OCI-M1 (cell line): ENCODE measurements at places on chromosomes 13 and 19.

GRCh38 chr13:26372747-26373146, 118.8 kb downstream of the CDK8 start:
- no peak for DNase-seq

DNA sequence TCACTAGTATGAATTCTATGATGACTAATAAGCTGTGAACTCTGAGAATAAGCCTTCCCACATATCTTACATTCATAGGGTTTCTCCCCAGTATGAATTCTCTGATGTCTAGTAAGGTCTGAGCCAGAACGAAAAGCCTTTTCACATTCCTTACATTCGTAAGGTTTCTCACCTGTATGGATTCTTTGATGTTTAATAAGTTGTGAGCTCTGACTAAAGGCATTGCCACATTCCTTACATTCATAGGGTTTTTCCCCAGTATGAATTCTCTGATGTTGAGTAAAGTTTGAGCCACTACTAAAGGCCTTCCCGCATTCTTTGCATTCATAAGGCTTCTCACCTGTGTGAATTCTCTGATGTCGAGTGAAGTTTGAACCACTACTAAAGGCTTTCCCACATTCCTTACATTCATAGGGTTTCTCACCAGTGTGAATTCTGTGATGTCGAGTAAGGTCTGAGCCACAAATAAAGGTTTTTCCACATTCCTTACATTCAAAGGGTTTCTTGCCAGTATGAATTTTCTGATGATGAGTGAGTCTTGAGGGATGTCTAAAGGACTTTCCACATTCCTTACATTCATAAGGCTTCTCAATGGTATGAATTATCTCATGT, 30.7 kb upstream of the ZFP82 start:
- no peak for DNase-seq

DNA sequence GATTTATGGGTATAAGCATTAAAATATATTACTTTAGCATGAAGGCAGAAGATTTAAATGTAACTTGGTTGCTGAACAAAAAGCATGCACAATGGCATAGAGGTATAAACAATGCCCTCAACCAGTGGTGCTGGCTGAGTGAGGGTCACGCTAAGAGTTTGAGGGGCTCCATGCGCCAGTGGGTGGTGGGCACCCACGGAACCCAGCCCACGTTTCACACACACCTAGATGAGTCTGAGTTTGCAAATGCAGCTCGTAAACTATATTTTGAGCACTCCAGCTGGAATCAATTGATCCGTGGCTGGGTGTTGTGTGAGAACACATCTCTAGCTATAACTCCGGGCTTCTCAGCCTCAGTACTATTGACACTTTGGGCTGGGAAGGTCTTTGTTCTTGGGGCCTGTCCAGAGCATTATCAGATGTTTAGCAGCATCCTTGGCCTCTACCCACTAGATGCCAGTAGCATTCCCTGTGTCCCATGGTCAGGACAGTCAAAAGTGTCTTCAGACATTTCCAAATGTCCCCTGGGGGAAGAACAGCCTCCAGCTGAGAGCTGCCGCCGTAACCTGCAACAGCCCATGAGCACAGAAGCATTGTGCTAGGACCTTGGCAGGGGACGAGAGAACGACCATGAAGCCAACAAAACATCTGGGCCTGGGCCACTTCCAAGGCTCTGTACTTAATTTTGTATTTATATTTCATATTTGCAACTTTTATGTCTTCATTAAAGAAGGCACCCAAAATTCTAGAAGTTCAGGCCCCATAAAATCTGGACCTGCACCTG, 108.1 kb upstream of the SOX1 start:
- DNase-seq: no peak

GRCh38 chr19:41226053-41226873, 7.2 kb downstream of the AXL start:
- no peak for DNase-seq

DNA sequence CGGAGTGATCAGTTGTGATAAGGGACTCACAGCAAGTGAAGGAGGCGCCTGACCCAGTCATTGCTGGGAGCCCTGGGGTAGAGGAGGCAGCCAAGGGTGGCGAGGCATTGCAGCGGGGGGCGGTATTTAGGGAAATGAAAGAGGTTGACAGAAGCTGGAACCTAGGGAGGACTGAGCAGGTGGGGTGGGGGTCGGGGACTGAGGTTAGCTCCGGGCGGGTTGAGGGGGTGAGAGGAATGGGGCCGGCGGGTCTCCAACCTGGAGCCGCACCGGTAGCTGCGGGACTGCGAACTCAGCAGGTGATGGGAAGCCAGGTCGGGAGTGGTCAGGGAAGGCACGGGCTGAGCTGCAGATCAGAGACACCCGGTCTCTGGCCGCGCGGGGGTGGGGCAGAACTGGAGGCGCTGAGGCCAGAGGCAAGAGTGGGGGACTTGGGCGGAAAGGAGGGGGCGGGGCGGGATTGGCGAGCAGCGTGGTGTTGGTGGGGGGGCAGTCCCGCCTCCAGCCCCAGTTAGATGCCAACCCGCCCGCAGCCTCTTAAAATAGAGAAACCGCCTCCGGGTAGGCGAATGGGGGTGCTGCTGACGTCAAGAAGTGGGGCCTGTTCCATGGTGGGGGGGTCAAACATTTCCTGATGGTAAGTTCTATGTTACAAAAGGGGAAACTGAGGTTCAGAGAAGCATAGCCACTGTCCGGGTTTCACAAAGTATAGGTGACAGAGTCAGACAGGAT, 1.5 kb downstream of the MAST3 start:
- peak; percentile 22 for DNase-seq

- no peak for DNase-seq
Measured at GRCh38 chr13:76472916-76473315, 413.3 kb downstream of the KCTD12 start.

DNA sequence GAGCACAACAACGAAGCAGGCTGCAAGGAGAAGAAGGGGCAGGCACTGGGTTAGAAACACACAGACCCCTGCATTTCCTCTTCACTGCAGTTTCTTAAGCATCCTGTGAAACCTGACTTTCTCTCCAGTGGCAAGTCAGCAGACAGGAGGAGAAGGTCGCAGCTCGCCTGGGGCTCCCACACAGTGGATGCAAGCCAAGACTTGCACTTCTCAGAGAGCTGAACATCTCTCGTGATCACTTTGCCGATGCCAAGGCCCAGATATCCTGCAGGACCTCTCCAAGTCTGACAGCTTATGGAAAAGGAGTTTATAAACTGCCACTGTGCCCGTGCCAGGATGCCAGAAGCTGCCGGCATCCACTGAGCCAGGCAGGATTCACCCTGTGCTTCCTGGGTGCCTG, 18.4 kb downstream of the TMEM272 start:
- DNase-seq: no peak

- no peak for DNase-seq
Measured at GRCh38 chr19:40441719-40442253, 2.3 kb downstream of the SERTAD3 start.

DNA sequence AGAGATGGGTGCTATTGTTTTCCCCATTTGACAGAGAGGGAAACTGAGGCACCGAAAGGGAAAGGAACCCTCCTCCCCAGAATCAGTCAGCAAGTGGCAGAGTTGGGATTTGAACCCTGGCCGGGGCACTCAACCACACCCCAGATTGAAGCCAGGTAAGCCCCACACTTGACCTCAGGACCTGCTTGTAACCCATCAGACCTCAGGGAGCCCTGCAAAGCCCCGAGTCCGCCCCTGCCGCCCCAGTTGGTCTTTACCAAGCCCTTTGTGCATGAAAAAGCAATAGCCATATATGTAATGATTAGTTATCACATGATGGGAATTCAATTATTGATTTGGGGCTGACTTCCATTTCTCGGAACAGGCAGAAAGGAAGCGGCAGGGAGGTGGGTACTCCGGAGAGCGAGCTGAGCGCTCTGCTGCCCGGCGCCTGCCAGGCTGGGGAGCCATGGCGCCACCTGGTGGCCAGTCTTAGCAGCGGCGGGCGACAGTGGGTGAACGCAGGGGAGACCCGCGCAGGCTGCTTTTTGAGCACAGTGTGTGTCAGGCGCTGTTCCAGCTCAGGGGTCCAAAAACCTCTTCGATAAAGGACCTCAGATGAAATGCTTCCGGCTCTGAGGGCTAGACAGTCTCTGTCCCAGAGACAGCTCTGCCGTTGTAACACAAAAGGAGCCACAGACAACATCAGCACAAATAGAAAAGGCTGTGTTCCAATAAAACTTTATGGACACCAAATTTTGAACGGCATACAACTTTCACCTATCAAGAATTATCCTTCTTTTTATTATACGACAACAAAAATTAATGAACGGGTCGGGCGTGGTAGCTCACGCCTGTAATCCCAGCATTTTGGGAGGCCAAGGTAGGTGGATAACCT, 82.9 kb upstream of the CACNA1A start:
- DNase-seq: peak; percentile 99

DNA sequence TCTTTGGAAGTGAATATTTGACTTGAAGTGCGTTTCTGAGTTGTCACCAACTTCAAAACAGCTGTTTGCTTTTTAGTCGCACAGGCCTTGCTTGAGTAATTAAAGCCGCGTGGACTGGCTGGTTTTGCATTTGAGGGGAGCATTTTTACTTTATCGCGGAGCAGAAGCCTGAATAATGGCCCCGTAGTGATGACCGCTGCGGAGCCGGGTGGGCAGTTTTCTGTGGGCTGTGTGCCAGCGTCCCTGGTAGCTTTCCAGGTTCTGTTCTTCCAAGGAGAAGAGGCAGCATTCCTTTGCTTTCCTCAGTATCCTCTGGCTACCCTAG, 1.1 kb downstream of the NAA16 start:
- DNase-seq: peak; percentile 63

GRCh38 chr13:35729926-35730627, 253.6 kb upstream of the MAB21L1 start:
- DNase-seq: peak; percentile 47

DNA sequence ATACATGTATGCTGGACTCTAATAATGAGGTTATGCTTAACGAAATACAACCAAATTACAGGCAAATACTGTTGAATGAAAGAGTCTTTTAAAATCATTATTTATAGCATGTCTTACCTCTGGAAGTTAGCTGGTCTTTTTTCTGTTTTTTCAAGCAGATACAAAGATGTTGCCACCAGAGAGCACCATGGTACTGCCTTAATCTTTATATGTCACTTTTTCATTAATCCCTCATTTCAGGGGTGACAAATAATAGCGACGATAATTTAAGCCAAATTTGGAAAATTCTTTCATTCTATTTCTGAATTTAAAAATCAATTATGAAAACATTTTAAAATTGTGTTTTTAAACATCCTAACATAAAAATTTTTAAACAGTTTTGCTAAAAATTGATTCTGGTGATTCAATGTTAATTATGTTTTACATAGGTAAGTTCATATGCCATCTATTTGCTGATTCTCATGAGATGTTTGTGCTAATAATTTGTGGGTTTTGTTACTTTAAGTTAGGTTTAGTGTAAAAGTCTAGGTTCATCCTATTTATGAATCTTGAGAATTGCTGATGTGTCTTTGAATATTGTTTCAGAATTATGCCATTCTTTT, 379.3 kb upstream of the SGCG start:
- peak; percentile 62 for DNase-seq

DNA sequence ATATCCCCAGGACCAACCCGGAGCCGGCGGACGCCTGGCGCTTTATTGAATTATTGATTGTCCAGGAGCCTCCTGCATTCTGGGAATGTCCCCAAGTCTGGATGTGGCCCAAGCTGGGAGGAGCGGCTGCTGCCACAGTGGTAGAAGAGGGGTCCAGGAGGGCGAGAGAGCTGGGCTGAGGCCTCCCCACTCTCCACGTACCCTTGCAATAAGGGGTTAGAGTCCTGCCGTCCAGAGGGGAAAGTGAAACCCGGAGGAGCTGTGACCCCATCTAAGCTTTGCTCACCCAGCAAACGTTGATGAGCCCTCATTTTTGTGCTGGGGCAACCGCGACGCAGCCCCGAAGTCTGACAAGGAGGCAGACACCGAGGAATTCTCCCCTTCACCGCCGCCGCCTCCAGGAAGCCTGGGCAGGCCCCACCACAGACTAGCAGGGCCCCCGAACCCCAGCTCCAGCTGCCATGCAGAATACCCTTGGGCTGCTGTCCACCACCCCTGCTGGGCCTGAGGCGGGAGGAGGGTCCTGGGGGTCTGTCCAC, 1.4 kb upstream of the C2CD4C start:
- no peak for DNase-seq

DNA sequence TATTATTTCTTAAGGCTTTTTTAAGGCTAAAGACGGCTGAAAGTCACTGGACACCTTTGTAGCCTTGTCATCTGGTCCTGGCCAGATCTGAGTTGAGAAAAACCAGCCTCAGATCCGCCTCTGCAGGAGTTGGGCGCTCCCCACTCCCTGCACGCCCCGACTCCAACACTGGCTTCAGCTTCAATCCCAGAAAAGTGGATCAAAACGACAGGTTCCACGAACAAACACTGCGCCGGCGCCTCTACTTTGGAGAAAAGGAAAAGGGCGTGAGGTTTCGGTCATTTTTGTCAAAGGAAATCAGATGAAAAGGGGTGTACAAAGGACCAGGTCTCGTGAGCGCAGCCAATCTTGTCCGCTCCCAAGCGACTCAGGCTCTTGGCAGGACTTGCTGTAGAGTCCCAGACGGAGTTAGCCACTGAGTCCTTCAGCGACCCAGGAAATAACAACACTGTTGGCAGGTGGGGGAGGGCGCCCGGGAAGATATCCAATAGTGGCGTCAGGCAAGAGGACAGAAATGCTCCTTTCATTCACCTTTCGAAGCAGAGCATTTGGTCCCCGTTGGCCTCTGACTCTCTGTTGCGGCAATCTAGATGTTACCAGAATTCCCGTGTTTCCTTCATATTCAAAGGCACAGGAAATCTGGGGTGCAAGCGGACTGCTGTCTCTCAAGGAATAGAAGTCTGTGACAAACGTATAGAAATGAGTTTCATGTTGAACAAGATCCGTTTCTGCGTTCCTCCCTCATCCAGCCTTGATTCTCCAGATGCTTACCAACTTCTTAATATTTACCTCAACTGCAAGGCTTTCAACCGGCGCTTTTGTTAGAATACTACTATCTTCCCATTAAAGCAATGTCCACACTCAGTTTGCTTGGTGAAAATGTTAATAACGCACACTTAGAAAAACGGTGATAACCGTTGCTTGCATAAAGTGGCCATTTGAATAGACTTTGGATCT, 1.8 kb upstream of the CCNA1 start:
- no peak for DNase-seq

GRCh38 chr13:21671620-21672286, 880 bp downstream of the FGF9 start:
- DNase-seq: no peak

GRCh38 chr13:100521851-100522617, 66.6 kb downstream of the GGACT start:
- DNase-seq: no peak

DNA sequence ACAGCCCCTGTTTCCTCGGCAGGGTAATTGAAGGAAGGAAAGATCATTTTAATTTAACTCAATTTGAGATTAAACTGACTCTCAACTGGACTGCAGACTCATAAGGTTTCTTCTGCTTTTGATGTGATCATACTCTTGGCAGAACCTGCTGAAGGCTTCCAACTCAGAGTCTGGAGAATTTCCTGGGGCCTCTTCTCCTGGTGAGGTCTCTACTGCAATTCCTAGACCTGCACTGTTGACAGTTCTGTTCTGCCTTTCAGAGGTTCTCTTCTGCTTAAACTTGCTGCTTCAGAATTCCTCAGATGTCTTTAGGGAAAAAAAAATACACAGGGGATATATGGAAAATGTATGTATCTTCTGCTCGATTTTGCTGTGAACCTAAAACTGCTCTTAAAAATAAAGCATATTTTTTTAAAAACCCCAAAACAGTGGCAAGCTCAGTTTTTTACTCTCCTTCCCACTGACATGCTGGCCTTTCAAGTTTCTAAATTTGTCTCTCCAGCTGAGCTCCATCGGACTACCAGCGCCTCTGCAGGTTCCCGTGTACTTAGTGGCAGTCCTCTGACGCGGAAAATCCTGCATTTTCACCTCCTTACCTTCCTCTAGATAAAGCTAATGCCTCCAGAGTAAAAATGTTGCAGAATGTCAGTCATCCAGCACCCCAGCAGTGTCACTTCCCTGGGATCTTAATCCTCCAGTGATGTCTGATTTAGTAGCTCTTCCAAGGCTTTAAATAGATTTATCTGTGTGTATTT, 733.5 kb upstream of the SGCG start:
- no peak for DNase-seq
